ENCODE measurements at places on chromosomes 5 and 9.

DNA sequence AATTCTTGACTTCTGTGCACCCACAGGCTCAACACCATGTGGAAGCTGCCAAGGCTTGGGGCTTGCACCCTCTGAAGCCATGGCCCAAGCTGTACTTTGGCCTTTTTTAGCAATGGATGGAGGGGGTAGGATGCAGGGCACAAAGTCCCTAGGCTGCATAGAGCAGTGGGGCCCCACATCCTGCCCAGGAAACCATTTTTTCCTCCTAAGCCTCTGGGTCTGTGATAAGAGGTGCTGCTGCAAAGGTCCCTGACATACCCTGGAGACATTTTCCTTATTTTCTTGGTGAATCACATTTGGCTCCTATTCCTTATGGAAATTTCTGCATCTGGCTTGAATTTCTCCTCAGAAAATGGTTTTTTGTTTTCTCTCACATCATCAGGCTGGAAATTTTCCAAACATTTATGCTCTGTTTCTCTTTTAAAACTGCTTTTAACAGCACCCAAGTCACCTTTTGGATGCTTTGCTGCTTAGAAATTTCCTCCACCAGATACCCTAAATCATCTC is 482.7 kb upstream of the TLE4 start:
- H3K4me3 ChIP-seq = no peak overlapping the region
- H3K4me1 ChIP-seq = no peaks in the 10 kb centered on the region
- H3K27ac ChIP-seq = no peak overlapping the region
- H3K36me3 ChIP-seq = no peaks in the 10 kb centered on the region
- no peaks in the 10 kb centered on the region for H3K27me3 ChIP-seq

- no peaks in the 10 kb centered on the region for H3K4me1 ChIP-seq
- no peaks in the 10 kb centered on the region for H3K36me3 ChIP-seq
- no peak overlapping the region for H3K27ac ChIP-seq
- no peak overlapping the region for H3K4me3 ChIP-seq
Measured at GRCh38 chr9:122318284-122318683, 52.5 kb upstream of the PTGS1 start.

DNA sequence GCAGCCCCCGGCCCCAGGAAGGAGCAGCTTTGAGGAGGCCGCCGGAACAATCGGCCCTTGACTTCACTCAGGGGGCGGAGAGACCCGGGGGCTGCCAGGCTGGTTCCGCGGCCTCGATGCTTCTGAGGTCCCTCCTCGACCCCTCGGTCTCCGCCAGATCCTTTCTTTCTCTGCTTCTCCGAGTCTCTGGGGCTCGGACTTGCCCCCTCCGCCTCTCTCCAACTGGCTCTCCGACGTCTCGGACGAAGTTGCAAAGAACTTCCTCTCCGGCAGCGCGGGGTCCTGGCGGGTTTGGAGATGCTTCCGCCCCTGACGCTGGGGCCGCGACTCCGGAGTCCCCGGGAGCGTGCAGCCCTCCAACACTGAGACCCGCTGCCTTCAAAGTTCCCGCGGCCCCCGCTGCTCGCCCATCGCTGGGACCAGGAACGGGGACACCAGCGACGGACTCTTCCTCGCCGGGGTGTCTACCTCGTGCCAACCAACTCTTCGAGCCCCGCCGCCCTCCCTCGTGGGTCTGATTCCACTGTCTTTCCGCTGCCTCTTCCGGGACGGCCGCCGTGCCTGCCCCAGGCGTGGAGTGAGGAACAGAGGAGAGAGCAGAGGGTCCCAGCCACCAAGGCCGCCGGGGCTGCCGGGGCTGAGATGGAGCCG is 7.0 kb downstream of the PAX5 start:
- no peaks in the 10 kb centered on the region for H3K36me3 ChIP-seq
- no peak overlapping the region for H3K27ac ChIP-seq
- H3K27me3 ChIP-seq = peaks cover 97% of the 10 kb centered on the region
- DNase-seq = no peak
- H3K4me3 ChIP-seq = no peak overlapping the region
- peaks cover 13% of the 10 kb centered on the region for H3K4me1 ChIP-seq

- DNase-seq = peak; percentile 91
- peak overlapping the region; percentile 75 for H3K4me3 ChIP-seq
- peaks cover 4% of the 10 kb centered on the region for H3K4me1 ChIP-seq
- no peaks in the 10 kb centered on the region for H3K36me3 ChIP-seq
Measured at GRCh38 chr9:69120380-69121154, 53.5 kb upstream of the TJP2 start.

DNA sequence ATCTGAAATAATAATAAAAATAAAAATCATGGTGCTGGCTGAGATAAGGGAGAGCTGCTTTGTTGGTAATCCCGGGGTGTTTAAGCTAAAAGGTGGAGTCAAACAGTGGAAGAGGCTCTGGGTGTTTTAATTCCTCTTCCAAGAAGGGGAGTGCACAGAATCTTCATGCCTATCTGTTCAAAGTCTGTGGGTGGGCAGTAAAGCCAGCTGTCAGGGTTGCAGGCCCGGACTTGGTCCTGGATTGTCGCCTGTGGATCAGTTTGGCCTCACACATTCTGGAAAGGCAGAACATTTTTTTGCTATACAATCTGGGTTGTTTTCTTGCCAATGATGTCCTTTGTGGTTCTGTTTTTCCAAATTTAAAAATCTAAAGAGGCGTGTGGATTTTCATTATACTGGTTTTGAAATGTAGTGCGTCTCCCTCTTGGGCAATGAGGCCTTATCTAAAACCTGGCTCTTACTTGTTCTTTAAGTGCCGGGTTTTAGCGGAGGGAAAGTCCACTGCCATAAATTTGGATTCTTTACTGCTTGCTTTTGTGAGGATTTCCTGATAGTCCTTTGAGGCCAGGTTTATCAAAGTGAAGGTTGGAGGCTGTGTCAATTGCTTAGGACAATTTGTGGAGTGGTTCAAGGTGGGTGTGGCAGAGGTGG is 5.8 kb downstream of the ANKDD1B start:
- peak overlapping the region; percentile 50 for H3K27ac ChIP-seq
- peaks cover 48% of the 10 kb centered on the region for H3K4me1 ChIP-seq
- no peaks in the 10 kb centered on the region for H3K36me3 ChIP-seq
- peak; percentile 40 for DNase-seq
- H3K27me3 ChIP-seq = no peaks in the 10 kb centered on the region

- no peak overlapping the region for H3K4me3 ChIP-seq
- peaks cover 24% of the 10 kb centered on the region for H3K4me1 ChIP-seq
- no peak overlapping the region for H3K27ac ChIP-seq
- DNase-seq = no peak
- peaks cover 33% of the 10 kb centered on the region for H3K27me3 ChIP-seq
- no peaks in the 10 kb centered on the region for H3K36me3 ChIP-seq
Measured at GRCh38 chr9:132748450-132748849, 78.2 kb downstream of the GTF3C4 start.

- H3K4me1 ChIP-seq = peaks cover 31% of the 10 kb centered on the region
- peak overlapping the region; percentile 61 for H3K27ac ChIP-seq
- no peak overlapping the region for H3K4me3 ChIP-seq
Measured at GRCh38 chr9:20570756-20571155, 51.5 kb downstream of the MLLT3 start.

DNA sequence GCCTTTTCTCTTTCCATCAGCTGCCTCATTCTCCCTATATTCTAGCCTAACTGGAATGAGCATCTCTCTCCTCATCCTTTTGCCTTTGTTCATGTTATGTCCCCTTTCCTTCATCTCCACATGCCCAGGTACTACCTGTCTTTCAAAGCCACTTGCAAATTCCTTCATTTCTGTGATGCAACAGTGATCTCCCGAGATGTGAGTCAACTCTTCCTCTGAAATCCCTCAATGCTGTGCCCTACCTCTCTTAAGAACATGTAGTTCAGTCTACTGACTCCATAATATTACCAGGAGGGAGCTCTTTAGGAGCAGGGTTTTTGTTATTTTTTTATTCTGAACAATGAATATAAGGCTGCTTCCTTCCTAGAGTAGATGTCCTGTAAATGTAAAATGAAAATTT is 91.6 kb downstream of the ZNF462 start:
- H3K27me3 ChIP-seq = no peaks in the 10 kb centered on the region
- DNase-seq = no peak
- H3K4me3 ChIP-seq = no peak overlapping the region
- no peaks in the 10 kb centered on the region for H3K36me3 ChIP-seq
- H3K4me1 ChIP-seq = no peaks in the 10 kb centered on the region

DNA sequence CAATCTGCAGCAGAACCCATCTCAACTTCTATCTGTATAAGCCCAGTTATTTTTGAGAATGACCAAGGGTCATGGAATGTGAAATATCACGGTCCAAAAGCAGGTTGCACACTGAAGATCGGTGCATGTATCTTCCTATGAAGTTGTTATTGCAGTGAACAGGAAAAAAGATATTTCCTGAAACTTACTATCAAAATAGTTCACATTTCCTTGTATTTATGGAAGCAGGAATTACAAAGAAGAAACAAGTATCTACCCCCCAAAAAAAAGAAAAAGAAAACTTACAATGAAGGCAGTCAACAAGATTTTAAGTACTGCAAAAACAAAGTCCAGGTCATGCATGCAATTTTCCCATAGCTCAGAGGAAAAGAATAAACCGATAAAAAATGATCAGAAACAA is 70.0 kb downstream of the MPDZ start:
- DNase-seq = no peak
- no peak overlapping the region for H3K27ac ChIP-seq
- H3K4me3 ChIP-seq = no peak overlapping the region
- H3K36me3 ChIP-seq = no peaks in the 10 kb centered on the region
- no peaks in the 10 kb centered on the region for H3K4me1 ChIP-seq

GRCh38 chr5:167051402-167051768 is 1240.1 kb upstream of the WWC1 start:
- H3K4me3 ChIP-seq = no peak overlapping the region
- DNase-seq = no peak
- H3K27ac ChIP-seq = no peak overlapping the region
- H3K36me3 ChIP-seq = no peaks in the 10 kb centered on the region

DNA sequence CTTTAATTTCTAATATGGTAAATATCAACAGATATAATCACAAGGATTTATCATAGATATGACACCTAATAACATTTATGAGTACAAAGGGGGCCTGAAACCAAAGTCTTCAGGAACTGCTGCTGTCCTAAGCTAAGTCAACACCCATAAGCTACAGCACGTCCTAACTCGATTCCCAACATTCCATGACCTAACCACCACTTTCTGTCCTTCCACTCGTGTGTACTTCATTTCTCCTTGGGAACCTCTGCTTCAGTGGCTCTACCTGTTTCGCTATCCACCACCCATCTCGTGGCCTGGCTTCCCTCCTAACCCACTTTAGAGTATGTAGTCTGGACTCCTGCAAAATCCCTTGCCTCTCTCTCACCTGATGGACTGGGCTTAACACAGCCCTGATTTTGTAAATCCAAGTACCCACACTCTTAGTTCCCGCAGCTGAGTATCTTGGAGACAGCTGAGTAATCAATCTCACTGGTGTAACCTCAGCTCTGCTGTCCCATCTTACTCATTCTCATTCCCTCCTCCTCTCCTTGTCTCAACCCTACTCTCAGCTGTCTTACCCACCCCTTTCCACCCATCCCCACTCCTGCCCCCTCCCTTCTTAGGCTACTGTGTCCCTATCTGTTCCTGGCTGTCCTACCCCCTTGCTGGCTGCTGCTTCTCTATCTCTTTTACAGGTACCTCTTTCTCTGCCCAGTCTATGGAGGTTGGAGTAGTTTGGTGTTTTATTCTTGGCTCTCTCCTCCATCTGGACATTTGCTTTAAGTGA is 101.8 kb downstream of the MAST4 start:
- H3K4me1 ChIP-seq = no peaks in the 10 kb centered on the region
- no peak overlapping the region for H3K27ac ChIP-seq

- H3K27ac ChIP-seq = no peak overlapping the region
- DNase-seq = no peak
- no peaks in the 10 kb centered on the region for H3K36me3 ChIP-seq
- H3K4me3 ChIP-seq = no peak overlapping the region
- H3K4me1 ChIP-seq = no peaks in the 10 kb centered on the region
Measured at GRCh38 chr5:122697191-122697590, 77.7 kb upstream of the SNX2 start.
